ENCODE measurements at places on chromosomes 1 and 21.
A peak's percentile ranks its signal among the peaks of the same experiment; 100 is the strongest.

- DNase-seq = no peak
Measured at GRCh38 chr1:228415853-228416216, 826 bp downstream of the TRIM17 start.

DNA sequence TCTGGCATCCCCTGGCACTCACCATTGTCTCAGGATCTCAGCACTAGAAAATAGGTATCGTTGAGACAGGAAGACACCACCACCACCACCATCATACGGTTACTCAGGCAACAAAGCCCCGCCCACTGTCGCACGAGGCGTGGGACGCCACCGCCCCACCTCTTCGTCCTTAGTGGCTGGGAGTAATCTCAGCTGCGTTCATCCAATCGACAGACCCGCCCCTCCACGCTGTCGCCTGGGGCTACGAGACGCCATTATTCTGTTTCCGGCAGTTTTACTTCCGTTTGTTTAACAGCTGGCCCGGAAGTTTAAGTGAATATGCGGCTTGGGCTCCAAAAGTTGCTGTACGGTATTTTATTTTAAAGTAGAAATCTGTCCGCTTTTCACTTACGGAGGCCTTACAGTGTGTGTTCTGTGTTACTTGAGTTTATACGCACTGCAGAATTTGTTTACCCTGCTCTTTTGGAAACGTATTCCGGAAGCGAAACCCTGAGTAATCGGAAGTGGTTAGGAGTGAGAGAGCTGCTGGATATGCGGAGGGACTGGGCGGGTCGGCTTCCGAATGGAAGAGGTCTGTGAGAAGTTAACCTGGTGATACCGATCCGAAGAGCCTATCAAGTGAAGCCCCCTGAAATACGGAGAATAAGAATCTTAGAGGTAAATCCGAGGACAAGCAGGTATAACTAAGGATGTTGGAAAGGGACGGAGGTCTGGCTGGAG, at the start of the genes BLZF1 and NME7:
Gene BLZF1, plus strand, starts transcription at position 510 of the 720 bp plus-strand sequence. CDS start 1,328 bp downstream, outside the sequence.
Gene NME7, minus strand, starts transcription at position 112 of the 720 bp plus-strand sequence. Its CDS starts 87 bp downstream, at position 25.
- peak; percentile 98 for DNase-seq

DNA sequence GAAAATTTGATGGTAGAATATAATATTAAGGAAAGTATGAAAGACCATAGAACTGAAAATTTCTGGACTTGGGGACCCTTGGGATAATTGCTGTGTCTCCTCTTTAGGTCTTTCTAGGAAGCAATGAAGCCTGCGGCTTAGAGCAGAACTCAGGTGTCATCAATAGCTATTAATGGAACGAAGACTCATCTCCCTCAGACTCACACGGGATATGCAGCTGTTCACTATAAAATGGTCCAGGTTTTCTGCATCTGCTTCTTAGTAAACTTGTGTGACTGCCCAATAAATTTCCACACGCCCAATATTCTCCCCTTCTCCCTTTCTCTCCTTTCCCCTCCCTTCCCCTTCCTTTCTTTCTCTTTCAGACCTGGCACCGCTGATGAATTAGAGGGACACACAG, 392.5 kb downstream of the HLX start:
- DNase-seq = no peak

GRCh38 chr1:158999316-159000069, 10.2 kb upstream of the IFI16 start:
- DNase-seq = no peak

- DNase-seq = no peak
Measured at GRCh38 chr1:15358565-15359133, 51.0 kb upstream of the EFHD2 start.

GRCh38 chr1:204344665-204345355, 14.9 kb downstream of the PLEKHA6 start:
- no peak for DNase-seq

- no peak for DNase-seq
Measured at GRCh38 chr1:221315330-221315729, 426.6 kb downstream of the DUSP10 start.

GRCh38 chr21:36544545-36544944, 64.6 kb upstream of the CLDN14 start:
- no peak for DNase-seq

DNA sequence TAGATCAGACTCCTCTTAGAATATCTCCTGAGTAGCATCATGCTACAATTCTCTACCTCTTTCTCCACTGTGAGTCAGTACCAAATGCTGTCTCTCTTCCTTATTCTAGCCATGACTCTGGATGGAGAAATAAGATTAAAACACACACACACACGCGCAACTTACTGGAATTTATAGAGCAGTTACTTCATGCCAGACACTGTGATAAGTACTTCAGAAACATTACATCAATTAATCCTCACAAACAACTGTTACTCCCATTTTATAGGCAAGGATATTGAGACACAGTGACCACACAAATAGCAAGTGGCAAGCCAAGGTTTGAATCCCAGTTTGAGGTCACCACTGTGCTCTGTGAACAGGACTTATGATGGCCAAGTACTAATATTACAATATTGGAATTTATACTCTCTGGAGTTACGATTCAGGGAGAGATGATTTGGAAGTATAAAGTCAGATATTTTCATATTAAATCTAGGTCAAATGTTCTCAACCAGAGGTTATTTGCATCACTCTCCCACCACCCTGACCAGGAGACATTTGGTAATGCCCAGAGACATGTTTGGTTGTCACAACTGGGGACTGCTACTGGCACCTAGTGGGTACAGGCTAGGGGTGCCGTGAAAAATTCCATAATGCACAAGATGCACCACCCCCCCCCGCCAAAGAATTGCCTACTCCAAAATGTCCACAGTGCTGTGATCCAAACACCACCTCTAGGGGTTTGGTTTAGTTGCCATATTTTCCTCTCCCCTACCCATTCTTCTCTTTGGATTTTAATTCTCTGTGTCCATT, 221.6 kb downstream of the LTN1 start:
- no peak for DNase-seq

DNA sequence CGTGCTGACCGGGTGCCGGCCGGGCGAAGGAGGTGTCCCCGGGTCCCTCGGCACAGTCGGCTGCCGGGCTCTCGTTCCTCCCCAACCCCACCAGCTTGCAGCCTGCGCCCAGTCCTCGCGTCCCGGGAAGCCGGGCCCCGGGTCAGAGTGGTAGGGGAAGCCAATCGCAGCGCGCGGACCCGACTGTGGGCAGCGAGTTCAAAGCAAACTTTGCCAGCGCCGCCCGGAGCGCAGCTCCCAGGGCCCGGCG, 328 bp downstream of the MYCL start:
- no peak for DNase-seq

- no peak for DNase-seq
Measured at GRCh38 chr1:36301220-36301619, 4.9 kb upstream of the SH3D21 start.

DNA sequence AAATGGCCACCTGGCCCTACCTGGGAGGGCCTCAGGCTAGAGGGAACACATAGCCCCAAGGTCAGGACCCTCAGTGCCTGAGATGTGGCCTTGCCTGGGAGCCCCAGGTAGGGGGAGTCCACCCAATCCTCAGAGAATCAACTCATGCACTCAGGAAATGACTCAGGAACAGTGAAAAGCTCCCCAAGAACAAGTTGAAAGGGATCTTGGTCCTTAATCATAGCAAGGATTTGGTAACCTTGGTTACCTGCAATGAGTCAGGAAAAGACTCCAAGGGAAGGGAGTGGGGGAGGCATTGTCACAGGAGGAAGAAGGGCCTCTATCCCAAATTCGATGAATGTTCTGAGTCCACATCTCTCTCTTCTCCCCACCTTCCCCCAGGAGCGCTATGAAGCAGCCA, 17.0 kb downstream of the MAP7D1 start:
- DNase-seq = no peak

DNA sequence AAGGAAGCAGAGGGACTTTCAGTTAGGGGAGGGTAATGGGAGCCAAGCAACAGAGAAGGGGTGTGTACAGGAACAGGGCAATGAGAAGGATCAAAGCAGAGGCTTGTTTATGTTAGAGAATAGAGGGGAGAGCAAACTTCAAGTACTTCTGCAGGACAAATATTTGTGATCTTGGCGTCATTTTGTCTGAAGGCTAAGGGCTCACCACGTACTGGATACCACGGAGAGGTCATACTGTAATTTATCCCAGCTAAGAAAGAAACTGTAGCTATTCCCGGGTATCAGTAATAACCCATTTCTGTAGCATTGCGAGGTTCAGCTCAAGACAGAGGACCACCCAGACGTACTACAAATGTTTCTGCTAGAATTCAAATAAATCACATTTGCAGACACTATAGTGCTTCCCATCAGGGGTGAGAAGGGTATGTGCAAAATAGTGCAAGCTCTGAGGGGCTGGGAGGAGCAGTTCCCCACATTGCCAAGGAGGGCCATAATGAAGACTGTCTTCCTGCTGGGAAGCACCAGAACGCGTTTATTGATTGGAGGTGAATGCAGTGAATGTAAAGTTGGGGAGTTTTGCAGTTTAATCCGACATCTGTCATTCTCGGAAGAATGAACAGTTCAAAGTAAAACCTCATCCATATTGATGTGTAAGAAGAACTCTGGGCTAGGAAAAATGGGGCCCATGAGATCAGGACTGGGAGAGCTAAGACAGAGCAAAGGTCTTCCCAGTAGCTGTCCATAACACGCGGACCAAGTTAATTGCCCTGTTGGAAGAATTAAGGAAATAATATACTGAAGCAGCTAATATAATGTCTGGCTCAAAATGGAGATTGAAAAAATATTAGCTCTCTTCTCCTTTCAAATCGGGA, 136.9 kb downstream of the RWDD3 start:
- DNase-seq = no peak

DNA sequence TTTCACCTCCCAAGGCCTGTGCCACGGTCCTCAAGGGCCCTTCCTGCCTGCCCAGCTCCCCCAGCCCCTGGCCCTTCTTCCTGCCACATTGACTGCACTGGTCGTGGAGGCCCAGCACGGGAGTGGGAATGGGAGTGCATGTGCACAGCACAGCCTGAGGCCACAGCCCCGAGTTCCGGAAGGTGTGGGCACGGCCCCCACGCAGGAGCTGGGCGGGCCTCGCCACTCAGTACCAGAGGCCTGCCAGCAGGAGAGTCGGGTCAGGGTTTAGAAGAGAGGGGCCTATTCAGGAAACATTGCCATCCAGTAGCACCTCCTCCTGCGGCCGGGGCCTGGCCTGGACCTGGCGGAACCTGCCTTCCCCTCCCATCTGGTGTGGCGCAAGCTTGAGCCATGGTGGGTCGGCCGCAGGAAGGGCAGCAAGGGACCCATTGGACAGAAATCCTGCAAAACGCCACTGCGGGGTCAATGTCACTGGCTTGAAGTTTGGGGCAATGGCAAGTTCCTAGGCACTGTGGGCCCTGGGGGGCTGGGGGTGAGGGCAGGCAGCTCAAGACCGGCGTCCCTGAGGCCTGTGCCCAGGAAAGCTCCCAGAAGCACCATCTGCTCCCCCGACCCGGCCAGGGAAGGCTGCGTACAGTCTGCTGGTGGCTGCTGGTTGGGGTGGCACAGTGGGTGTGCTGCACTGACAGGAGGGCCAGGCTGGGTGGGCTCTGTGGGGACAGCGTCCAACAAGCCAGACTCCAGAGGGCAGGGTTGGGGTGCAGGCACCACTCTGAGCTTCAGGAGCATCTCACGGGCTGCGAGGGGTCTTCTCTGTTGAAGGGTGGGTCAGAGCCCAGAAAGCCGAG, 1.8 kb upstream of the TMEM52 start:
- DNase-seq = no peak

All from common myeloid progenitor, CD34-positive (primary cell).